Fibroblast of the aortic adventitia (primary cell): ENCODE measurements at places on chromosomes 13 and 19. TPM values are rescaled to one million over a fixed set of nuclear protein-coding genes. Genes with fewer than 3 reads are reported as not detected.

- DNase-seq, result no peak
Observed at GRCh38 chr13:59343993-59344822, 819.5 kb downstream of the DIAPH3 start.

LCP1 gene
- total RNA-seq, result 0.25 and 0.99 TPM in 2 replicates

GRCh38 chr13:80083853-80084676 lies 256.9 kb downstream of the SPRY2 start:
- peak; percentile 98 for DNase-seq

BRSK1 gene
- 5.2 and 9.0 TPM in 2 replicates for total RNA-seq

DNA sequence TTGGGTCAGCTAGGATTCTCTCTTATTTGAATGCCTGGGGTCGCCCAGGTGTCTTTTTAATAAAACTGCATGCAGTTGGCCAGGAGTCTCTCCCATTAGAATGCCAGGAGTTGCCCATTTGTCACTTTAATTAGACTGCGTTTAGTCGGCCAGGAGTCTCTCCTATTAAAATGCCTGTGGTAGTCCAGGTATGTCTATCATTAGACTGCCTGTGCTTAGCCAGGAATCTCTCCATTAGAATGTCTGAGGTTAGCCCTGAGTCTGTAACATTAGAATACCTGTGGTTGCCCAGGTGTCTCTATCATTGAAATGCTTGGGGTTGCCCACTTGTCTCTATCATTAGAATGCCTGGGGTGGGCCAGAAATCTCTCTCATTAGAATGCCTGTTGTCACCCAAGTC lies 1470.9 kb downstream of the UQCRFS1 start:
- DNase-seq, result no peak

DNA sequence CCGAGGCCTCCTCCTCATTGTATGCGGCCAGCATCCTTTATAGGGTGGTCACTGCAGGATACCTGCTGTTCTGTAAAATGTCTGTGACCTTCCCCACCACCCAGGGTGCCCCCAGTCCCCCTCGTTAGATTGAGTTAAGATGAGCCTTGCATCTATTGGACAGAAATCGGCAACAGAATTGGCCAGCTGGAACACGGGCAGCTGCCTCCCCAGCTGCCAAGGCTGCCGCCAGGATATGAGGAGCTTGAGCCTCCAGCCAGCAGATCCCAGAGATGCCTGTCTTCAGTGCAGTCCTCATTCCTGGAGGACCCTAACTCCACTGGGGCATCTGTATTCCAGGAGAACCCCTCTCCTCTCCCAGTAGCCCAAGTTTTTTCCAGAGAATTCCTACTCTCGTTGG lies 463.0 kb downstream of the TSHZ3 start:
- DNase-seq, result no peak

TUBA3C gene
- not detected in 2 replicates for total RNA-seq

DNA sequence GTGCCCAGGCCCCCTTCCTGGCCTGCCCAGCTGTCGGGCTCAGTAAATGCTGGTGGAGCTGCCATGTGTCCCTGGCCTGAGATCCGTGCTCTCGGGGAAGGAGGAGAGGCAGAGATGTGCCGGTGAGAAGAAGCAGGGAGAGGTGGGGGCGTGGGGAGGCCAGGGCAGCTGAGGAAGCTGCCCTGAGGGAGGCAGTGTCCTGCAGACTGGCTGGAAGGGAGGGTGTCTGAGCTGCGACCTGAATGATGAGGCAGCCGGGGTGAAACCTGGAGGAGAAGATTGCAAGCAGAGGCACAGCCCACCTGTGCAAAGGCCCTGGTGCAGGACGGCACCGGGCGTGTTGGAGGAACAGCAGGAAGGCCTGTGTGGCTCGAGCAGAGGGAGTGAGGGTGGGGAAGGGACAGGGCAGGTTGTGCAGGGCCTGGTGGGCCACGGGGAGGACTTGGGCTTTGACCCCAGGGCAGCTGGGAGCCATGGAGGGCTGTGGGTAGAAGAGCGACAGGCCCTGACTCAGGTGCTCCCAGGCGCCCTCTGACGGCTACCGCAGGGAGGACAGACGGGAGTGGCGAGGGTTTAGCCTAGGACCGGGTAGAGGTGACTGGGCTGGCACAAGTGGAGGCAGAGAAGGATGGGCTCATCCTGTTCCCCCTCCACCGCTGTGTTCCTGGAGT lies 14.0 kb upstream of the CELF5 start:
- DNase-seq, result peak; percentile 9

IFNL4 gene
- total RNA-seq, result not detected in 2 replicates

DNA sequence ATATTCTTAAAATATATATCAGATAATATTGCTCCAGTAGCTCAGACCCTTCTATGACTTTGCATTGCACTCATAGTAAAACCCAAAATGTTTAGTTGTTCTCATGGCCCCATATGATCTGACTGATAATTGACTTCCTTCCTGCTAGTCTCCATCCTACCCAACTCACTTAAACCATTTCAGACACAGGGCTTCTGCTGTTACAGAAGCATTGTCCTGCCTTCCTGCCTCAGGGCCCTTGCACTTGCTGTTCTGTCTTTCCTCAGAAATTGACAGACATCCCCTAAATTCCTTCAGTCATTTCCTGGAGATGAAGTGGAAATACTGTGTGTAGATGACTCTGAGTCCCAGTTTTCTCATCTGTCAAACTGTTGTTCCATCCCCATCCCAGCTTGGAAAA lies 19.7 kb downstream of the FBXL12 start:
- no peak for DNase-seq

GRCh38 chr19:1007399-1008251 lies 7.4 kb downstream of the GRIN3B start:
- no peak for DNase-seq

DNA sequence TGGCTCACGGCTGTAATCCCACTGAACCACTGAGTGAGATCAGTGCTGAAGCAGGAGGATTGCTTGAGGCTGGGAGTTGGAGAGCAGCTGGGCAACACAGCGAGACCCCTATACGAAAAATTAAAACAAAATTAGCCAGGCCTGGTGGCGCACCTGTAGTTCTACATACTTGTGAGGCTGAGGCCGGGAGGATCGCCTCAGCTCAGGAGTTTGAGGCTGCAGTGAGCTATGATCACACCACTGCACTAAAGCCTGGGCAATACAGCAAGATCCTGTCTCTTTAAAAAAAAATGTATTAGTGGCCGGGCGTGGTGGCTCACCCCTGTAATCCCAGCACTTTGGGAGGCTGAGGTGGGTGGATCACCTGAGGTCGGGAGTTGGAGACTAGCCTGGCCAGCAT lies 6.3 kb upstream of the SELENOV start:
- DNase-seq, result no peak

GRCh38 chr19:58466089-58466759 lies 656 bp upstream of the ZNF324 start:
- DNase-seq, result no peak

CEACAM16 gene
- total RNA-seq, result not detected in 2 replicates

ICAM5 gene
- 1.2 and 4.4 TPM in 2 replicates for total RNA-seq

TSHZ3 gene
- 5.7 and 14.0 TPM in 2 replicates for total RNA-seq

DNA sequence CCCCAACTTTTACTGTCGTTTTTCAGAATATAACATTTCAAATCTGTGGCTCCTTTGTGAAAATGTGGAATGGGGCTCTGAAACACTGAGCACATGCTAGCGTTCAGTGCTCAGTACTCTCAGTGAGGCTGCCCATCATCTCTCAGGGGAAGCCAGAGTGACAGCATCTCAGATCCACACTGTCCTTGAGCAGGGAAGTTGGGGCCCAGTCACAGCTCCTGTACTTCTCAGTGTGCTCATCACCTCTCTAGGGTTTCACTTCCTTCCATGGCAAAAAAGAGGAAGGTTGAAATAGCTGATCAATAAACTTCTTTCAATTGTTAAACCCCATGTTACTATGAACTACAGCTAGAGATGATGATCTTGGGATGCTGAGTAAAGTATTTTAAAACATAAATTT lies 565.9 kb upstream of the SPRY2 start:
- DNase-seq, result no peak

- peak; percentile 45 for DNase-seq
Observed at GRCh38 chr13:27953676-27954405, 15.3 kb downstream of the CDX2 start.

DNA sequence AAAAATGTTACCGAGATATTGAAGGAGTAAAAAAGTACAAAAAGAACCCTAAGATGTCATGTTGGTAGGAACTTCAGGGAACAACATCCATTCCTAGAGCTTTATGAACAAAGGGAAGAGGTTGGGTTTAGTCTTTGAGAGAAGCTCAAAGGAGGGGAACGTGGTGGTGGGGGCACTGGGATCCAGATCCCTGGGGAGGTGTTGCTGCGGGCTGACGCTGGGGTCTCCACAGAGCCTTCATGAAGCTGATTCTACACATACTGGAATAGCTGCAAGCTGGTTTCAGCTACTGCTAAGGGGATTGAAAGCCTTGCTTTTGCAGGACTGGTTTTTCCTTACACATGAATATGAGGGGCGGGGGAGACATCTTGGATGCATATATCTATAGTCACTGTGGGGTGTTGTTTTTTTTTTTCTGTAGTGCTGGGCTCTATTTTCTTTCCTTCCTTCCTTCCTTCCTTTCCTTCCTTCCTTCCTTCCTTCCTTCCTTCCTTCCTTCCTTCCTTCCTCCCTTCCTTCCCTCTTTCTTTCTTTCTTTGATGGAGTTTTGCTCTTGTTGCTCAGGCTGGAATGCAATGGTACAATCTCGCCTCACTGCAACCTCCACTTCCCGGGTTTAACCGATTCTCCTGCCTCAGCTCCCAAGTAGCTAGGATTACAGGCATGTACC lies 6.5 kb upstream of the MZF1 start:
- no peak for DNase-seq

GRCh38 chr13:39596685-39597084 lies 6.3 kb downstream of the LHFPL6 start:
- no peak for DNase-seq

- no peak for DNase-seq
Observed at GRCh38 chr19:5420953-5421352, 34.3 kb upstream of the ZNRF4 start.

GRCh38 chr19:30069535-30070197 lies 127.6 kb downstream of the URI1 start:
- DNase-seq, result no peak

- DNase-seq, result no peak
Observed at GRCh38 chr13:60009300-60010253, 154.2 kb downstream of the DIAPH3 start.

DNA sequence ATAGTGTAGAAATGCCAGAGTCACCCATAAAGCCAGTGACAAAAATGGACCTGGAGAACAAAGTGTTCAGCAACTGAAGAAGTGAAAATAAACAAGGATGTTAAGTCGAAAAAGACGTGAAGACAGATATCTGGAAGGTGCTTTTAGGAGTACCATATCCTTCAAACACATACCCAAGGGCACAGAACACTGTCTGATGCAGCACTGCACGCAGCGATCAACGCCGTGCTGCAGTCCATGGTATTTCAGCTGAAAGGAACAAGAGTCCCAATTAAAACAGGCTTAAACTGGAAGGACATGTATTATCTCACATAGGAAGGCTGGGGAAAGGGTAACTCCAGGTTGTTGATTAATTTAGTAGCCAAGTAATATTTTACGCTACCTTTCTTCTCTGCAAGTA lies 108.2 kb downstream of the SGCG start:
- DNase-seq, result no peak

- no peak for DNase-seq
Observed at GRCh38 chr19:48544856-48545750, 6.9 kb upstream of the SULT2B1 start.

DNA sequence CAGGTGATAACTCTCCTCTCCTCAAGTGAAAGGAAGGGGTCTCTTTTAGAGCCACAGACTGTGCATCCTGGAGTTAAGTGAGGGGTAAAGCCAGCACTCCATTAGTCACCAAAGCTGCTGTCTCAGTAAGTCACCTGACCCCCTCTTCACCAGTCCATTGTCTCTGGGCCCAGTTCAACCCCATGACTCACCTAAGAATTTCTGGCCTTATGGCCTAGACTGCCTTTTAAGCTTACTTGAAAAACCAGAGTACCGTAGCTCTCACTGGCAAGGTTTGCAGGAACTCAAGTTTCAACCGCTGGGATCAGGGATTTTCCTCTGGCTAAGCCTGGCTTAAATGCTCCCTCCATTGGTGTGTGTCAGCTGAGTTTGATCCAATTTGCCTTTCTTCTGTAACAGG lies 23.4 kb upstream of the EID2 start:
- DNase-seq, result peak; percentile 69

DNA sequence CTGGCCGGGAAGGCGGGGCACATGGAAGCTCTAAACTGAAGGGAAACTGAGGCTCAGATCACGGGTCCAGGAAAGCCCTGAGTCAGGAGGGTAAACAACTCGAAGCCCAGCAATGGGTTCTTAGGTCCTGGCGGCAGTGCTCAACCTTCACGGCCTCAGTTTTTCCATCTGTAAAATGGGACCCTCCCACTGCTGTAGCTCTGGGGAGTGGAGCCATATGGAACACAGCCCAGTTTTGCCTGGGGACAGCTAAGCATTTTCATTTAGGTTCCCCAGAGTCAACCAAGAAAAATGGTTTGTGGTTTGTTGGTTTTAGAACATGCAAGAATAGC lies 30.4 kb downstream of the CEBPG start:
- no peak for DNase-seq

DNA sequence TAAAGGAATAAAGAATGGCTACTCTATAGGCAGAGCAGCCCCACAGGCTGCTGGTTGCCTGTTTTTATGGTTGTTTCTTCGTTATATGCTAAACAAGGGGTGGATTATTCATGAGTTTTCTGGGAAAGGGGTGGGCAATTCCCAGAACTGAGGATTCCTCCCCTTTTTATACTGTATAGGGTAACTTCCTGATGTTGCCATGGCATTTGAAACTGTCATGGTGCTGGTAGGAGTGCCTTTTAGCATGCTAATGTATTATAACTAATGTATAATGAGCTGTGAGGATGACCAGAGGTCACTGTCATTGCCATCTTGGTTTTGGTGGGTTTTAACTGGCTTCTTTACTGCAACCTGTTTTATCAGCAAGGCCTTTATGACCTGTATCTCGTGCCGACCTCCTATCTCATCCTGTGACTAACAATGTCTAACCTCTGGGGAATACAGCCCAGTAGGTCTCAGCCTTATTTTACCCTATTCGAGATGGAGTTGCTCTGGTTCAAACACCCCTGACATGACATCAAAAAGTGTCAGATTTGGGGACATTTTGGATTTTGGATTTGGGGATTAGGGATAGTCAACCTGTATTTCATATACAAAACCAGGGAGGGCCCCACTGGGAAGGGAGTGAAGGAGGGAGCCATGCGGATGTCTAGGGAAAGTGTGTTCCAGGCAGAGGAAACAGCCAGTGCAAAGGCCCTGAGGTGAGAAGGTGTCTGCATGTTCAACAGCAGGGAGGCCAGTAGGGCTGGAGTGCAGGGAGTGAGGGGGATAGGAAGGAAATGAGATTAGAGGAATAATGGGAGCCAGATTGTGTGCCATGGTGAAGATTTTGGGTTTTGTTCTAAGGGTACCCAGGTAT lies 10.9 kb downstream of the FXYD5 start:
- DNase-seq, result no peak

NTF4 gene
- total RNA-seq, result not detected in 2 replicates

LILRB4 gene
- not detected in 2 replicates for total RNA-seq

DMKN gene
- 11.4 and 63.0 TPM in 2 replicates for total RNA-seq

KLK3 gene
- total RNA-seq, result not detected in 2 replicates

IZUMO1 gene
- not detected in 2 replicates for total RNA-seq

GNA15 gene
- total RNA-seq, result not detected in 2 replicates

DNA sequence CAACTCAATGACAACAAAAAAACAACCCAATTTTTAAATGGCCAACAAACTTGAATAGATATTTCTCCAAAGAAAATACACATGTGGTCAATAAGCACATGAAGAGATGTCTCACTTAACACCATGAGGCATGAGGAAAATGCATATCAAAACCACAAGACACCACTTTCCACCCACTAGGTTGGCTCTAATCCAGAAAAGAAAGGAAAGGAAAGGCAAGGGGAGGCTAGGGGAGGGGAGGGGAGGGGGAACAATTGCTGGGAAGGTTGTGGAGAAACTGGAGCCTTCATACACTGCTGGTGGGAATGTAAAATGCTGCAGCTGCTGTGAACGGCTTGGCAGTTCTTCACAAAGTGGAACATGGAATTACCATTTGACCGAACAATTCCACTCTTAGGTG lies 854.3 kb downstream of the UQCRFS1 start:
- no peak for DNase-seq
